ENCODE measurements at places on chromosomes 7 and 10. TPM values are rescaled to one million over a fixed set of nuclear protein-coding genes. Genes with fewer than 3 reads are reported as not detected.

ARHGAP22 gene
- 10.7 TPM for total RNA-seq

PBLD gene
- 1.2 TPM for total RNA-seq

MOGAT3 gene
- total RNA-seq, result not detected

CARD11 gene
- total RNA-seq, result 29.0 TPM

NKX1-2 gene
- 37.0 TPM for total RNA-seq

RADIL gene
- total RNA-seq, result 9.8 TPM

TMEM140 gene
- total RNA-seq, result not detected

DKK1 gene
- total RNA-seq, result not detected

RPP38 gene
- total RNA-seq, result 17.8 TPM

PNLIPRP1 gene
- total RNA-seq, result not detected

HPS1 gene
- 21.4 TPM for total RNA-seq

SPDYE9 gene
- total RNA-seq, result not detected

JAKMIP3 gene
- 0.47 TPM for total RNA-seq

DNA sequence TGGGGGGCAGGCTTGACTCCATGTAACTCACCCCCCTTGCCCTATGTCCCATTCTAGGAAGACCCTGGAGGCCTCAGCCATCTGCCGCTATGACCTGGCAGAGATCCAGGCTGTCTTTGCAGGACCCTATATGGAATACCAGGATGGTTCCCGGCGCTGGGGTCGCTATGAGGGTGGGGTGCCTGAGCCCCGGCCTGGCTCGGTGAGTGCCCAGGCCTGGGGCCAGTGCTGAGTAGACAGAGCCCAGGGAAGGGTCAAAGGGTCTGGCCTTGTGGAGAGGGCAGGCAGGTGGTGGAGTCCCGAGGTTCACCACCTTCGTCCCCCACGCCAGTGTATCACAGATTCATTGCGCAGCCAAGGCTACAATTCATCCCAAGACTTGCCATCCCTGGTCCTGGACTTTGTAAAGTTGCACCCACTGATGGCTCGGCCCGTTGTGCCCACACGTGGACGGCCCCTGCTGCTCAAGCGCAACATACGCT, 7.5 kb downstream of the MRPL43 start:
- no peak for DNase-seq

- no peak for DNase-seq
Measured at GRCh38 chr10:58384095-58384494, 1.1 kb upstream of the TFAM start.

GRCh38 chr10:109912335-109913281, 10.7 kb downstream of the XPNPEP1 start:
- no peak for DNase-seq

DNA sequence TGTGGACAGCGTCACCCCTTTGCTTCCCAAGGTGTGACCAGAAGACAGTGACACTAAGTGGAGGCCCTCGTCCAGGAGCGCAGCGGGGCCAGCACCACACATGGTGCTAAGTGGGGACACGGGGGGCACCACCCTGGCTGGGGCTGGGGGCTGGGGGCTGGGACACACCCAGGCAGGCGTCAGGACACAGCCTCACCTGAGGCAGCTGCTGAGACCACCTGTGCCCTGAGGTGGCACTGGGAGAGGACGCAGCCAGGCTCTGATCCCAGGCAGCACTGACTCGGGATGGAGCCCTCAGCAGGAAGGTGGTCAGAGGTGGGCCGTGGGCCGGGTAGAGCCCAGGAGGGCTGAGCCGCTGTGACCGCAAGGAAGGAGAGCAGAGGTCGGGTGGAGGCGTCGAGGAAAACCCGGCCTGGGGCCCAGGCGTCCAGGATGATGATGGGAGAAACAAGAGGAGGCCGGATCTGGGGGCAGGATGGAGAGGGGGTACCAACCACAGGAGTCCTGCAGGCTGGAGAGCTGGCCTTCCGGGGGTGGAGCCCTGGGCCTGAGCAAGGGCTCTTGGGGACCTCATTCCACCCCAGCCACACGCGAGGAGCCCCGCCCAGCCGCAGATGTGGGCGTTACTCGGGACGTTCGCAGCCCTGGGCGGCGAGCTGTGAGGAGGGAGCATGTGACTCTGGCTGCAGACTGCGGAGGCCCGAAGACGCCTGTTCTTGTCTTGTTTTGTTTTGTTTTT, 22.5 kb downstream of the LRRC27 start:
- no peak for DNase-seq

- no peak for DNase-seq
Measured at GRCh38 chr7:131039836-131040235, 287.8 kb upstream of the MKLN1 start.

DNA sequence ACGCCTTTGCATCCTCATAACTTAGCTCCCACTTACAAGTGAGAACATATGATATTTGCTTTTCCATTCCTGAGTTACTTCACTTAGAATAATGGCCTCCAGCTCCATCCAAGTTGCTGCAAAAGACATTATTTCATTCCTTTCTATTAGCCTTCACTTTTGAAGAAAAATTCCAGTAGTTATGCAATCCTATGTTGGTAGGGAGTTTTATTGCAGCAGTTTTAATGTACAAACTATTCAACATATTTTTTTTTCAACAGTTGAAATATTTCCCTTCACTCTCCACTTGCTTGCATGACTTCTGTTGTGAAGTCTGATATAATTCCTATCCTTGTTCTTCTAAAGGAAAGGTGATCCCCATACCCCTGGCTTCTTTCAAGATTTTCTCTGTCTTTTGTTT, 27.3 kb upstream of the ARHGAP22 start:
- DNase-seq, result no peak

GRCh38 chr10:12839941-12840611, 161.4 kb downstream of the CCDC3 start:
- no peak for DNase-seq

- DNase-seq, result no peak
Measured at GRCh38 chr10:104479906-104480593, 126.4 kb downstream of the CFAP58 start.

DNA sequence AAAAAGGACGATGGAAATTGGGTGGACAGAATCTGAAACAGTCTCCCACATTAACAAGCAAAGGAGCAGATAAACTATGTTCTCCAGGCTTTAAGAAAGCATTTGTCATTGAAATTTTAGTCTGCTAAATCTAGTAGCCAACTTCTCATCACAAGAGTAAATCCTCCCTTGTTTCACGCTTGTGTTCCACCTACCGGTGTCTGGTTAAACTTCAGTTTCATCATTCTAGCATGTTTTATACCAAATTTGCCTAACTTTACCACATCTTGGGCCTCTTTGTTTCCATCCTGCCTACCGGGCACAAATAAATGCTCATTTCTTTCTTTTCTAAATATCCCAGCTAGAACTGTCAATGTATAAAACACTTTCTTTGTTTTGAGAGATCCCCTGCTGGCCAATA, 5.8 kb downstream of the LIPA start:
- DNase-seq, result peak; percentile 21

DNA sequence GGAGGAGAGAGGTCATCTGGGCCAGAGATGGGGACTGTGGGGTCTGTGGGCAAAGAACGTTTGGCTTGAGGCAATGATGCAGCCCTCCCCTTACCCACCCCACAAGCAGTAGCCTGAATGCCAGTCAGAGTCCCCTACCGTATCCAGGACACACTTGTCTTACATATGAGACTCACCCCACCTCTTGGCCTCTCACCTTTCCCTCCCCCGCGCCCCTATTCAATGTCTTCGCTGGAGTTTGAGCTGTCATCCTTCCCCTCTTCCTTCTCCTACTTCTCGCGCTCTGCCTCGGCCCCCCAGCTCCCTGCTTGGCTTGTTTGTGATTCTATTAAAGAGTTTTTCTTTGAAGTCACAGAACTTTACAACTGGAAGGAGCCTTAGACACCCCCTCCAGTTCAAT, 8.9 kb downstream of the PRRT4 start:
- peak; percentile 32 for DNase-seq

GRCh38 chr10:69352569-69353264, 64.0 kb downstream of the TACR2 start:
- DNase-seq, result no peak

- DNase-seq, result no peak
Measured at GRCh38 chr10:122034149-122034756, 45.3 kb downstream of the TACC2 start.

GRCh38 chr10:17847585-17848296, 38.6 kb downstream of the MRC1 start:
- peak; percentile 56 for DNase-seq

DNA sequence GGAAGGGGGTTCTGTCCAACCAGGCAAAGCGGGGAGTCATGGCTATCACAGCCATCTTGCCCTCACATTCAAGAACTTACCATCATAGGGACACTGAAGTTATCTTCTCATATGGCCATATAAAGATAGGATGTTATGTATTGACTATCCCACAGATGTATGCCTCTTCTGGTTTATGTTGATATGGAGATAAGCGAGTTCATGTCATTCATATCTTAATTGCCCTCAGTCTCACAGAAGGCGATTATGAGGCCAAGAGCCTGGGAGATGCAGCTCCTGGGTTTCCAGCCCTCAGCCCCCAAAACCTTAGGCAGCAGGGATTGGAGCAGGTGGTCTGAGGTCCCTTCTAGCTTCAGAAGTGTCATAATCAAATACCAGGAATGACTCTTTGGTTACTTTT, 8.5 kb upstream of the ANKRD61 start:
- no peak for DNase-seq

- peak; percentile 92 for DNase-seq
Measured at GRCh38 chr7:151782598-151783448, 94.1 kb downstream of the PRKAG2 start.

DNA sequence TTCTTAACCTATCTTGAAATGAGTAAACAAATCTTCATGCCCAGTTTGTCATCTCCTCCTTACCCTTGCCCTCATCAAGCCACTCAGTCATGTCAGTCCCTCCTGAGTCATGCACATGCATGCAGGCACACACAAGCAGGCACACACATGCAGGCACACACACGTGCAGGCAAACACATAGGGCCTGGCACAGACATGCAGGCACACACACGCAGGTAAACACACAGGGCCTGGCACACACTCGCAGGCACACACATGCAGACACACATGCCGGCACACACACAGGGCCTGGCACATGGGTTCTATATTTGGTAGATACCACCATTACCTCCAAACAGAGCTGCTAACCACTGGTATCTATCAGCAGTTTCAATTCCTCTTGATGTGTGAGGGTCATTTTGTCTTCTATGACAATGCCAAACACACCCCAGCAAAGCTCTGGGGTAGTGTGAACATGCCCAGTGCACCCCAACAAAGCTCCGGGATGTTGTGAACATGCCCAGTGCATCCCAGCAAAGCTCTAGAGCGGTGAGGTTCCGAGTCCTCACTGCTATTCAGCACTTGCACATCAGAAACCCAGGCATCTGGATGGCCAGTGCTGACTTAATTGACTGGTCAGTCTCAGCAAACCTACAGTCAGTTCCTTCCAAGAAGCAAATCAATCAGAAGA, 563.8 kb downstream of the PTPRN2 start:
- DNase-seq, result no peak

- DNase-seq, result no peak
Measured at GRCh38 chr10:115278294-115278693, 185.1 kb downstream of the ATRNL1 start.

- no peak for DNase-seq
Measured at GRCh38 chr7:23264916-23265458, 18.4 kb downstream of the GPNMB start.

- DNase-seq, result no peak
Measured at GRCh38 chr10:112250555-112250954, 32.6 kb upstream of the TECTB start.

DNA sequence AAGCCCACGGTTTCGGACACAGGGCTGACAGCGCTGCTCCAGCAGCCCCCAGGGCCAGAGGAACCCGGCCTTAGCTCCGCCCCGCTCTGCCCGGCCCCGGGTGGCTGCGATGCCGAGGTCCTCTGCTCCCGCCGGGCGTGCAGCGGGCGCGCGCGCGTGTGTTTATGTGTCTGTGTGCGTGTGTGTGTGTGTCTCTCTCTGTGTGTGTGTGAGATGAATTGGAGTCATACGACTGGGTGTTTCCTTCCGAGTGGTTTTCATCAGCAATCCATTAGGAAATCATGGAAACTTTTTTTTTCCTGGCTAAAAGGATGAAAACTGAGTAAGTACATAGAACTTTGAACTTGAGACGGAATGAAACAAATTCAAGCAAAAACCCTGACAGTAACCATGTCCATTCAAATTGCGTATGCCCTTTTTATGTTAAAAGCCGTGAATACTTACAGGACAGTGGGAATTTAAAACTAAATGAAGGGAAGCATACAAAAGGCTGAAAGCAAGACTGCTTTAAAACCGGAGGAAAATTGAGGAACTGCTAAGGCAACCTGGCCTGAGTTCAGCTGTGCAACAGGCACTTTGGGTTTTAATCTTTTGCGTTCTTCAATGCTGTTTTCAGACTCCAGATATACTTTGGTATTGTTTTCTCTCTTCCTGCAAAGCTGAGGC, at the start of gene CPED1:
CPED1 (plus strand) TSS at position 121 of the 666 bp plus-strand sequence. CDS start 911 bp downstream, outside the sequence.
- peak; percentile 71 for DNase-seq

- DNase-seq, result no peak
Measured at GRCh38 chr10:12841826-12842225, 159.7 kb downstream of the CCDC3 start.

DNA sequence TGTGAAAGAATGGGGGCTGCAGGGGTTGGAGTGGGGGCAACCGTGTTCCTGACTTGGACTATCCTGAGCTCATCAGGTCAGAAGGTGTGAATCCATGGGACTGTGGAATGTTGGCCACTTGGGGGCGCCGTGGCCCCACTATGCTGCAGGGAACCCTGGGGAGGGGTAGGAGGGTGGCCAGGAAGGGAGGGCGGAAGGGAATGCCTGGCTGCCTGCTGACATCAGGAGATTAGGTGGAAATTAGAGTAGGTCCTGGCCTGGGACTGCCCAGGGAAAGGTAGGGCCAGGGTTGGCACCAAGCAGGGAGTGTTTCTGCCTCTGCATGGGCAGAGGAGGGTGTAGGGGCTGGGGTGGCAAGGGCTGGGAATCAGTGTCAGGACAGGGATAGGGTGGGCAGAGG, 65.8 kb upstream of the PRSS58 start:
- DNase-seq, result peak; percentile 92

GRCh38 chr7:106599343-106599698, 61.6 kb downstream of the CCDC71L start:
- DNase-seq, result no peak

DNA sequence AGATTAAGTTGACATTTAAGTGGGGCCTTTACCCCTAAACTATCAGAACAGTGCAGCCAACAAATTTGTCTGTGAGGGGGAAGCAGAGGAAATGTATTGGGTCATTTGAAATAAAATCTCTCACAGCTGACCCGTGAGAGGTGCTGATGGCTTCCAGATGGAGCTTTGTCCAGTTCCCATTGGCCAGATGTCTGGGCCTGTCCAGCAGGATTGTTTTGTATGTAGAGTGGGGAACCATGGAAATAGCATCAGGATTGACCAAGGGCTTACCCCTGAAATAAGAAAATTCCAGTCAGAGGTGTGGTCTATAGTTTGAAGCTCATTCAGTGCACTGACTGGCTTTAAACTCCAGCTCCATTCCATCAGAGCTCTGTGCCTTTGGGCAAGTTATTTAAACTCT, 50.6 kb downstream of the INHBA start:
- no peak for DNase-seq

DNA sequence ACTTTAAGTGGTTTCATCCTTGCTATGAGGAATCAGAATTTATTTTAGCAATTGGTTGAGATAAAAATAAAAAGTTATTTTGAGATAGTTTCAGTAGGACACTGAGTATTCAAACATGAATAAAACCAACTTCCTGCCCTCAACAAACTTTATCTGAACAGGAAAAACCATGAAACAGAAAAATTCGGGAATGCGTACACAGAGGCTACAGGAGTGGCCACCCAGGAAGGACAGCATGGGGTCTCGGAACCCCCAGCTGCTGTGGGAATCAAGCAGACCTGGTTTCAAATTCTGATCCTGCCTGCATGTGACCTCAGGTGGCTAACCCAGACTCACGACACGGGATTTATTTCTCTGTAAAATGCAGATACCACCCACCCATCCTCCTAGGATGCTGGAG, 49.0 kb upstream of the GRID1 start:
- no peak for DNase-seq

- no peak for DNase-seq
Measured at GRCh38 chr7:93717217-93717900, 142.8 kb upstream of the CALCR start.

Data from GM23338 (cell line).